NCI-H460 (cell line): ENCODE measurements at places on chromosomes 13 and 19. TPM values are rescaled to one million over a fixed set of nuclear protein-coding genes. Genes with fewer than 3 reads are reported as not detected.

DNA sequence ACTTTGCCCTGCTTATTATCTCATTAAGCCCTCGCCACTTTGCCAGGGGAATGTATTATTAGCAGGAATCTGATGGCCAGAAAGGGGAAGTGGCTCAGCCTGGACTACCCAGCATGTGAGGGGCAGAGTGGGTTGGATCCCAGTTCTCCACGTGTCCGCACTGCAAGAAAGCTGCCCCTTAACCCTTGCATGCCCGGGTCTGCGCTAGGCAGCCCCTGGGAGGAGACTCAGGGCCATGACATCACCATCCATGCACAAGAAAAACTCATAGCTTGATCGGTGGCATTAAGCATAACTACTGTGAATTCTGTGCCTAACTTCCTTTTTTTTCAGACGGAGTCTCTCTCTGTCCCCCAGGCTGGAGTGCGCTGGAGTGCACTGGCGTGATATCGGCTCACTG, 8.9 kb downstream of the CACNG8 start:
- DNase-seq = no peak

The ZNF416 gene
- total RNA-seq = 4.5 and 5.0 TPM in 2 replicates

DNA sequence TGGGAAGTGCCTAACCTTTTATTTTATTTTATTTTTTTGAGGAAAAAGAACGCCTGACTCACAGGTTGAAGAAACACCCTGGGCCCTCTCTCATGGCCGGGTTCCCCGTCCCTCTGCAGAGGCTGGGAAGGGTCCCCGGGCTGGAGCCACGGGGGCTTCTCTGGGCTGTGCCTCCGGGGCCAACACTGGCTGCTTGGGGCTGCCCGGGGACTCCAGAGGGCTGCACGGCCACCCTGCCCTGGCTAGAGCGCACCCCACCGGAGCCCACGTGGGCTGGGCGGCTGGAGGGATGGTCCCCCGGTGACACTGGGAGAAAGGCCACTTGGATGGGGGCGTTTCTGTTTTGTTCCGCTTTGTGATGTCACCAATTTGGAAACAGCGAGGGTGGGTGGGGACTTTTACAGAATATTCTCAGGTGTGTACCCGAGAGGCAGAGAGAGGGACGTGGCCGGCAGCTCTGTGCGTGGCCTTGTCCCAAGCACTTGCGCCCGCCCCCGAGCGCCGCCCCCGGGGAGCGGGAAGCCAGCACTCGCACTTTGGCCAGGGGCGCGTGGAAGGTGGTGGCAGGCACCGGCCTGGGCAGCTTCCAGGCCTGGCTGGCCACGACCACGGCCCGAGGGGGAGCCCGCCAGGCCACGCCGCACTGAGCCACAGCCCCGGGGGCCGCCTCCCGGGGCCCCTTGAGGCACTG, 13.9 kb upstream of the GNA15 start:
- DNase-seq = no peak

The RB1 gene
- 31.7 and 33.0 TPM in 2 replicates for total RNA-seq

- DNase-seq = no peak
These were observed 4.0 kb downstream of the RTN2 start for GRCh38 chr19:45492627-45493470.

DNA sequence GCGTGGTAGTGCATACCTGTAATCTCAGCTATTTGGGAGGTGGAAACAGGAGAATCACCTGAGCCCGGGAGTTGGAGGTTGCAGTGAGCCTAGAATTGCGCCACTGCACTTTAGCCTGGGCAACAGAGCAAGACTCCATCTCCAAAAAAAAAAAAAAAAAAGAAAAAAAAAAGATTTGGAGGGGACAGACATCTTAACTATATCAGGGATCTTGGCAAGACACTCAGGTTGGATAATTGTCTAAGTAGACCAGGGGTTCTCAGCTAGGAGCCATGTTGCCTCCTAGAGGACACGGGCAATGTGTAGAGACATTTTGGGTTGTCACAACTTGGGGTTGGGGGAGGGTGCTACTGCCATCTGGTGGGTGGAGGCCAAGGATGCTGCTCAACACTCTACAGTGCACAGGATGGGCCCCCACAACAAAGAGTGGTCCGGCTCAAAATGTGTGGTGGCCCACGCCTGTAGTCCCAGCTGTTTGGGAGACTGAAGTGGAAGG, 1.9 kb upstream of the ZNF580 start:
- peak; percentile 60 for DNase-seq
